Activated CD8-positive, alpha-beta memory T cell treated with anti-CD3 and anti-CD28 coated beads, Interleukin-2, amount 10 ng/mL, durations not matched to agents 7 days and 5 days (primary cell): ENCODE measurements at places on chromosomes 5 and 9. TPM values are rescaled to one million over a fixed set of nuclear protein-coding genes. Genes with fewer than 3 reads are reported as not detected.
A peak's percentile ranks its signal among the peaks of the same experiment; 100 is the strongest.

Gene RLN2
- 2.1 TPM for total RNA-seq

DNA sequence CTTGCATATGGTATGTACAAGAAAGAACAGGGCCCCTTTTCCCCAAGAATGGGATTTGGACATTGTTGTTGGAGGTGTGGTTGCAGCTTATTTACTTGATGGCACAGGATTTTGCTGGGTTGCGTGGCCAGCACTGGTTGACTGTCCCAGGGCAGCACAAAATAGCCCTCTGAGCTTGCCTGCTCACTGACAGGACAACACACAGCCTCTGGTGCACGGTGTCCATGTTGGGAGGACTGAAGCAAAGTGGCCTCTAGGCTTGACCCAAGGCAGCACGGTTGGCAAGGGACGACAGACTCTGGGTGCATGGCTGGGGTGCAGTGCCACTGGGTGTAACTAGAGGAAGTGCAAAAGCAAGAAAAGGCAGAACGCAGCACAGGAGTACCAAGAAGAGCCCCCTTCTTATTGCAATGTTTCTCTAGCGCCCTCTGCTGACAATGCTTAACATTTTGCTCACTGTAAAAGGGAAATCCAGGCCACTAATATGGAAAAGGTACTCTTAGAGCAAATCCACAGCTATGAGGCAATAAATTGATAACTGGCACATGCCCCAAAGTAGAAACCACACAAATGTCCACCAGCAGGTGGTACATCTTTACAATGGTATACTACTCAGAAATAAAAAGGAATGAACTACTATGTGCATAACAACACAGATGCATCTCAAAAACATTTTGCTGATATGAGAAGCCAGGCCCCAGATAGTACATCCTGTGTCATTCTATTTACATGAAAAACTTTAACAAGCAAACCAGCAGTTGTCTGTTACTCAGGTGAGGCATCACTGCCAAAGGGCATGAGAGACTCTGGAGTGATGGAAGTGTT is 47.4 kb upstream of the BARX1 start:
- peak; percentile 50 for DNase-seq

DNA sequence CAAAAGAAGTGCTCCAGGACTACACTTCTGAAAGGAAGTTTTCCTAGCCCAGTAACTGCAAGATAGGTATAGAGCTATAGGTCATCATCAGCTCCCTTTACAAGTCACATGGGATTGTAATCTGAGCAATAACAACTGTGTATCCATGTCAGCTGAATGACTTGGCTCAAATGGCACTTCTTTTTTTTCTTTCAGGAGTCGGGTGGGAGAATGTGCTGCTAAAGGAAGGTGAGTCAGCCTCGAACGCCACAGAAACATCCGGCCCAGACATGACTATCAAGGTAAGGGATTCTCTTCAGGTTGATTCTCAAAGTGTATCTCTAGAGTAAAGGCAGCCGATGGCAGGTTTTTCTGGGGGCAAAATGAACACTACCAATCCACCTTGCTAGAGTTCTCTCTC is 192.2 kb downstream of the C9orf152 start:
- DNase-seq, result no peak

Gene GRM6
- total RNA-seq, result not detected

Gene INSL6
- total RNA-seq, result not detected

DNA sequence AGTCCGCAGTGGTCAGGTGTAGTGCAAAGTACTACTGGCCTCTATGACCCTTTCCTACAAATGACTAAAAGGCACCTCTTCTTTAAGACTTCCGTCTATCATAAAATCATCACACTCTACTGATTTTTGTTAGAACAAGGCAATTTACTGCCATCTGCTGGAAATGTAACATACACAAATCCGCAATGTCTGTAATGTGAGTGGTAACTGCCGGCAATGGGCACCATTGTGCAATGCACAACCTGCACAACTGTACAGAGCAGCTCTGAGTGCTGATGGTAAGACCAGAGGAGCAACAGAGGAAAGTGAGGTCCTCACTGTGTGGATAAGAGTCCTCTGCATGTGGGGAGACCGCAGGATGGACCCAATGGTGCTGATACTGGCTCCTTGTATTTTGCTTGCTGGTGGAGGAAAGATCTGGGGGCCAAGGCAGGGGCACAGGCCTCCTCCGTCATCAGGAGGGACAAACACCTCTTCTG is 103.7 kb downstream of the ATPSCKMT start:
- DNase-seq, result no peak
